ENCODE measurements at places on chromosomes 13 and 19.
A peak's percentile ranks its signal among the peaks of the same experiment; 100 is the strongest.

DNA sequence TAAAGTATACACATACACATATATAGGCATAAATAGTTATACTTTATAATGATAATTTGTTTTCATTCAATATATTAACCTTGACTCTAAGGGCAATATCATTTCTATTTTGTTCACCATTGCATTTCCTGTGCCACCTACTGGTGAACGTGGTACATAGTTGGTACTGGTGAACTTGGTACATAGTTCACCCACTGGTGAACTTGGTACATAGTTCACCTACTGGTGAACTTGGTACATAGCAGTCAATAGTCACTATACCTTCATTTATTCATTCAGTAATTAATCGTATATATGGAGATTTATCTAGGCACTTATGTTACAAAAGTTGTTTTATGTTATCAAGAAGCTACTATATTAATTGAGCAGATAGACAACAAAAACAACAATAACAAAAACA lies 172.6 kb upstream of the ATXN8OS start:
- no peak for DNase-seq

DNA sequence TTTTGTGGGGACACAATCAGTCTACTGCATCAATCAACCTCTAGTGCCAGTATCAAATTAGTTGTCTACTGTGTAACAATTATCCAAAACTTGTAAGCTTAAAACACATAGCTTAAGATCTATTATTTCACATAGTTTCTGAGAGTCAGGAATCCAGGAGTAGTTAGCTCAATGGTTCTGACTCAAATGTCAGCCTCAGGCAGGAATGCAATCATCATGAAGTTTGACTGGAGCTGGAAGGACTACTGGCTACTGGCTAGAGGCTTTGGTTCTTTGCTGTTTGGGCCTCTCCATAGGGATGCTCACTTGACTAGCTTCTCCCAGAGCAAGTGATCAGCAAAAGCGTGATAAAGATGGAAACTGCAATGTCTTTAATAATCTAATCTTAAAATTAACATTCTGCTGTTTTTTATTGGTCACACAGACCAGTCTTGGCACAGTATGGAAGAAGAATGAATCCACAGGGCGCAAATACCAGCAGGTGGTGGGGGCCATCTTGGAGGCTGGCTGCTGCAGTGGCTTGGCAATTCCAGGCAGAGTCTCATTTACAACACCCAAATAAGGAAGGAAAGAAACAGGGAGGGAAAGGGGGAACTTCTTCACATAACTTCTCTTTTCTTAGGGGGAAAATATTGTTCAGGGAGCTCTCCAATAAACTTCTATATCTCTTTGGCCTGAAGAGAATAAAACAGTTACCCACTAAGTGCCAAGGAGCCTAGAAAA lies 15.7 kb downstream of the CAB39L start:
- no peak for DNase-seq

DNA sequence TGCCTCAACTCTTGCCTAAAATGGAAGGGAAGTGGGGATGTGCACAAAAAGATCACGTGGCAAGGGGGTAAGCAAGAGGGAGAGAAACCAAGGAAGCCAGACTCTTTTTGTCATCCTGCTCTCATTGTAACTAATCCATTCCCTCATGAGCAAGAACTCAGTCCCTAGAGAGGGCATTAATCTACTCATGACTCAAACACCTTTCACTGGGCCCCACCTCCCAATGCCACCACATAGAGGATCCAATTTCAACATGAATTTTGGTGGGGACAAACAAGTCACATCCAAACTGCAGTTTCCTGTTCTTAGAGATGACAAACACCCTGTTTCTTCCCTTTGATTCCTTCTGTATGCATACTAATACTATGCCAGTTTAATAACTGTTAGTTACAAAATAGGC lies 11.2 kb upstream of the CHST8 start:
- DNase-seq: no peak

GRCh38 chr13:98370806-98371515 lies 193.9 kb upstream of the RNF113B start:
- peak; percentile 85 for DNase-seq

DNA sequence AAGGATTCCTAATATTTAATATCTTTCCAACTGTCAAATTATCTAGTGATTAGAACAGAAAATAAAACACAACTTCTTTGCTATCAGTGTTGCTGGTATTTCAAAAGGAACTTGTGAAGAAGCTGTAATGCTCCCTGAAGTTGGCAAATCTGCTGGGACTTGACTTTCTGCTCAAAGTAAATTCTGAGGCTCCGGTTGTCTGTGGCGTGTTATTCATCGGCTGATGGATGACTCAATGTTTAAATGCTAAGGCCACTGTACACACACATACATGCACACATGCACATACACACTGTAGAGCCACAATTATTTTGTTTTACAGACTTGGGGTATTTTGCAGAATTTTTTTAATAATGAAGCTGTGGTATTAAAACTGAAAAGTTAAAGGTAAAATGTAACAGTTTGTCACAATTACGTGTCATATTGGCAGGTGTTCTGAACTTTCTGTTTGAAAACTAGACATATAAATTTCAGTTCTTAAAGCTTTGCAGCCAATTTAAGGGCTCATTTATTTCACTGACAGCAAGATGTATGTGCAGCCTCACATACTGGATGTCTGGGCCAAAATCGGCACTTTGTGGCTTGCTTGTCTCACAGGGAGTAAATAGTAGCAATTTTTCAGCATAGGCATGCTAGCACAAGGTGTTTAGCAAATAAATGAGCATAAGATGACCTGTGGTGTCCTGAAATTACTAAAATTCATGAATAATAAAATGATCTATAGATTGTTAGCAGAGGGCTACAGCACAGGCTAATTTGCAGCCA lies 1691.7 kb upstream of the PCDH20 start:
- peak; percentile 18 for DNase-seq

GRCh38 chr13:75959861-75960481 lies 323.8 kb downstream of the LMO7 start:
- no peak for DNase-seq

GRCh38 chr13:60482012-60482411 lies 85.0 kb downstream of the TDRD3 start:
- DNase-seq: peak; percentile 46

DNA sequence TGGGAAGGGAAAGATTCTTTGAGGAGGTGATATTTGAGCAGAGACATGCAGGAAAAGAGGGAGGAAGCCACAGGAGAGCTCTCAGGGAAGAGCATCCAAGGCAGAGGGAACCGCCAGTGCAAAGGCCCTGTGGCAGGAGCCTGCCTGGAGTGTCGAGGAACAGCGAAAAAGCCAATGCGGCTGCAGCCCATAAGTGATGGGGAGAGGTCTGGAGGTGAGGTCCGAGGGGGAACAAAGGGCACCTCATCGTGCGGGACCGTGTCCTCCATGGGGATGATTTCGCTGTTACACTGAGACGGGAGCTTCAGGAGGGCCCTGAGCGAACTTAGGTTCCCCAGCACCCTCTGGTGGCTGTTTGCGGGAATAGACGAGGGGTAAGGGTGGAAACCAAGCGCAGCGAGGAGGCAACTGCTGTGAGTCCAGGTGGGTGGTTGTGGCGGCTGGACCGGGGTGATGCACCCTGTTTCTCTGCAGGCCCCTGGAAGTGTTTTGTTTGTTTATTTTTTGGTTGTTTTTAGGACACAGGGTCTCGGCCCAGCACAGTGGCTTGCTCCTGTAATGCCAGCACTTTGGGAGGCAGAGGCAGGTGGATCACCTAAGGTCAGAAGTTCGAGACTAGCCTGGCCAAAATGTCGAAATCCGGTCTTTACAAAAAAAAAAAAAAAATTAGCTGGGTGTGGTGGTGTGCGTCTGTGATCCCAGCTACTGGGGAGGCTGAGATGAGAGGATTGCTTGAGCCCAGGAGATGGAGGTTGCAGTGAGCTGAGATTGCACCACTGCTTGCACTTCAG lies 5.9 kb upstream of the EHD2 start:
- peak; percentile 87 for DNase-seq

DNA sequence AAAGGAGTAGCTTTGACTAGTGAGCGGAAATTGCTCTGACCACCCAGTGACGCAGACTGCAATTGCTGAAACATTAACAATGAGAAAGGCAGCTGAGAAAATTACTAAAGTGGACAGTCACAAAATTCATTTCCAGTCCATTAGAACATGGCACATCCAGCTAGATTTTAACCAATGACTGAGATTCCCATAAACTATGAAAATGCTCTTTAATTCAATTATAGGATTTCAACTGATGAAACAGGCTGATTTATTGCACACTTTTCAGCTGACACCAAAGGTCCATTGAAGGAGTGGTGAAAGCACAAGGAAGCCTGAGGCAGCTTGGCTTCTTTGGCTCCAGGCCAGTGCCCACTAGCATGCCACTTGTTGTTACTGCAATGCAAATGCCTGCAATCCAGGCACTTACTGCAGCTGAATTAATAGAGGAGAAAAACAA lies 933.4 kb downstream of the SLITRK6 start:
- DNase-seq: peak; percentile 14

DNA sequence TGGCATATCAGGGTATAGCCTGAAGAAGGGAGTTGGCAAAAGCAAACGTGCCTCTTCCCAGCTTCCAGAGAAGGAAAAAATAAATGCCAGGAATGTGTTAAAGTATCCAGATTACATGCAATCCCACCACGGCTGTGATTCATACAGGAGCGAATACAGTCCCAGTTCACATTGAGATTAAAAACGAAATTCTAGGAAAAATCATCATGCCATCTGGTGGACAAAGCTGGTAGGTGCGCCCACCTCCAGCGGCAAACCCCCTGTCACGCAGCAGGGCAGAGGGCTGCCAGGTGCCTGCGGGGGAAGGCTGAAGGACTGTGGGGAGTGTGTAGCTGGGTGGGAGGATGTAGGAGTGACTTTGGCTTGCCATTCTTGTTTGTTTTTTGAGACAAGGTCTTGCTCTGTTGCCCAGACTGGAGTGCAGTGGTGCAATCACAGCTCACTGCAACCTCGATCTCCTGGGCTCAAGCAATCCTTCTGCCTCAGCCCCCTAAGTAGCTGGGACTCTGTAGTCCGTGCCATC lies 6.4 kb upstream of the DMWD start:
- peak; percentile 73 for DNase-seq

- peak; percentile 60 for DNase-seq
These were observed 3.0 kb upstream of the COX6B1 start for GRCh38 chr19:35644987-35645679.

DNA sequence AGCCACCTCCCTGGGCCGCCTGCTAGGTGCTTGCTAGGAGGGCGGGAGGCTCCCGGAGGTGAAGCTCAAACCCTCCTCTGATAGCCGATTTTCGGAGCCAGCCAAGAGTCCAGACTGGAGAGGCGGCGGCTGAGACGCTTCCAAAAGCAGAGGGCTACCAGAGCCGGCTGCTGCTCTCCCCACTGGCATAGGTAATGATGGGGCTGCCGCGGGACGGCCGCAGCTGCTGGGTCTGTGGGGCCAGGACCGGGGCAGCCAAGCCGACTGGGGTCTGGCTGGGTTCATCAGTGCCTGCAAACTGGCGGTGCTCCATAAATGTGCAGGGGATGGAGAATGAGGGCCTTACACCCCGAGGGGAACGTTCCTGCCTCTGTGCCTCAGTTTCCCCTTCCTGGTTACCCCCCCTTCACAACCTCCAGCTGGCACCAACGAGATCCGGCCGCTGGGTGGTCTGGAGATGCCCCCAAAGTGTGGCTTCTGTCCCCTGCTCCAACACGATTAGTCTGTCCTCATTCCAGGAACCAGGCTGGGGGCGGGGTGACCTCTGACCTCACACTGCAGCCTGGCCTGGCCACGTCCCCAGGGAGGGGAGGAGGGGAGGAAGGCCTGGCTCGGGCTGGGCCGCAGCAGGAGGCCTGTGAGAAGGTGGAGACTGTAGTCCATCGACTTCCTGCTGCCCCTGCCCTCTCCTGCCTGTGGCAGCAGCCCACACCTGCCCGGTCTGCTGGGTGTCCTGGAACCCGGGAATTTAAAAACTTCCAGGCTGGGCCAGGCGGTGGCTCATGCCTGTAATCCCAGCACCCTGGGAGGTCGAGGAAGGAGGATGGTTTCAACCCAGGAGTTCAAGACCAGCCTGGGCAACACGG lies 3.8 kb upstream of the WDR18 start:
- DNase-seq: peak; percentile 64

DNA sequence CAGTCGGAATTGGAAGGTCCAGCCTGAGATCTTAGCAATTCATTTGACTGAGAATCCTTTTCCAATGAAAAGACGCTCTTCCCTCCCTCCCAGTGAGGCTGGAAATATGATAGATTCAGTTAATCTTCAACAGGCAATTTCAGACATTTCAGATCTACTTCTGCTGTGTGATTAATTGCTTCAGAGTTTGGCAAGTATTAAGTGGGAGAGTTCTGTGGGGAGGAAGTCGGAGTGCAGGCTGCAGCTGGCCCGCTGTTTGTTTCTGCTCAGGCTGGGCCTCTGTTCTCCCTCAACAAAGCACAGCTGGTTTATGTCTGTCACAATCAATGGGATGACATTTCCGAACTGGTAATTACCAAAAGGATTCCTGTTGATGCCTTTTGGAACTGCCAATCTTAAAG lies 178.2 kb downstream of the NDFIP2 start:
- peak; percentile 51 for DNase-seq

- DNase-seq: peak; percentile 26
These were observed 359.7 kb downstream of the IRS2 start for GRCh38 chr13:109426690-109426990.

- DNase-seq: no peak
These were observed 691.6 kb downstream of the DIAPH3 start for GRCh38 chr13:59472134-59472533.

GRCh38 chr13:41398494-41399170 lies 58.7 kb upstream of the RGCC start:
- peak; percentile 13 for DNase-seq

Measured in choroid plexus epithelial cell (primary cell).